Keratinocyte (primary cell): ENCODE measurements at places on chromosomes 1 and 21. TPM values are rescaled to one million over a fixed set of nuclear protein-coding genes. Genes with fewer than 3 reads are reported as not detected.

- H3K27ac ChIP-seq, result no peak overlapping the region
- no peaks in the 10 kb centered on the region for H3K4me1 ChIP-seq
- H3K36me3 ChIP-seq, result peaks cover 7% of the 10 kb centered on the region
- DNase-seq, result no peak
These were observed 57.9 kb downstream of the MIER1 start for GRCh38 chr1:66982561-66983260.

GRCh38 chr21:14259747-14260146 is 43.8 kb downstream of the RBM11 start:
- no peaks in the 10 kb centered on the region for H3K36me3 ChIP-seq
- no peaks in the 10 kb centered on the region for H3K4me1 ChIP-seq
- no peak overlapping the region for H3K27ac ChIP-seq
- H3K27me3 ChIP-seq, result no peaks in the 10 kb centered on the region
- no peak for DNase-seq

Gene NBPF4
- polyA plus RNA-seq, result not detected in 3 replicates

DNA sequence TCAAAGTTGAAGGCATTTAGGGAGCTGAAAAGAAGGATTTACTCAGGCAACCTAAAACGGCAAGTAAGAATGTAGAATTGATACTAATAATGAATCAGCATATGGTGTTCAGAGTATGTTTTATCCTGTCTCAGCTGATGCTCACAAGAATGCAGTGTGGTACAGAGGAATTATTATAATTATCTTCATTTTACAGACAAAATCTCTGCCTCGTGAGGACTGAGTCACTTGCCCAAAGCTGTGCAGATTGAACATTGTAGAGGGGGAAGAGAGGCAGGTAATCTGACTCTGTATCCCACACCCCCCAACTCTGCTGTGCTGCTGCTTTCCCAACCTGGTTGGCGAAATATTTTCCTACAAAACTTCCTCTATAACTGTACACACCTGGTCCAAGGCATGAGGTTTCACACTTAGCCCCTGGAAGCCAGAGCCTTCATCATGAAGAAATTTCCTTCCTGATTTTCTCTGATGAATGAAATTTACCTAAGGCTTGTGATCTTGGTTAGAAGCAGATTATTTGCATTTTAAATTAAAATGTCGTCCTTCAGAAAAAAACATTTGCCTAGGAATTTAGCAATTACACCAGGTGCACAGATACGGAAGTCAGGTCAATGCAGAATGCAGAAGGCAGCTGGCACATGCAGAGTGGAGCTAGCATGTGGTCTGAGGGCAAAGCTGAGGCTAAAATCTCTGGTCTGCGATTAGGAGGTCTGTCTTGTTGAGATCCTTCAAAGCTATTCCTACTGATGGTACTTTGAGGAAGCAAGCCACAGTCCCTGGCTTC is 52.8 kb downstream of the DPT start:
- DNase-seq, result no peak
- no peaks in the 10 kb centered on the region for H3K27me3 ChIP-seq
- no peaks in the 10 kb centered on the region for H3K36me3 ChIP-seq
- H3K4me3 ChIP-seq, result no peak overlapping the region

Gene BCAN
- polyA plus RNA-seq, result not detected in 3 replicates

Gene BNIPL
- 4.6 to 25.8 TPM (median 9.8 TPM) in 3 replicates for polyA plus RNA-seq

DNA sequence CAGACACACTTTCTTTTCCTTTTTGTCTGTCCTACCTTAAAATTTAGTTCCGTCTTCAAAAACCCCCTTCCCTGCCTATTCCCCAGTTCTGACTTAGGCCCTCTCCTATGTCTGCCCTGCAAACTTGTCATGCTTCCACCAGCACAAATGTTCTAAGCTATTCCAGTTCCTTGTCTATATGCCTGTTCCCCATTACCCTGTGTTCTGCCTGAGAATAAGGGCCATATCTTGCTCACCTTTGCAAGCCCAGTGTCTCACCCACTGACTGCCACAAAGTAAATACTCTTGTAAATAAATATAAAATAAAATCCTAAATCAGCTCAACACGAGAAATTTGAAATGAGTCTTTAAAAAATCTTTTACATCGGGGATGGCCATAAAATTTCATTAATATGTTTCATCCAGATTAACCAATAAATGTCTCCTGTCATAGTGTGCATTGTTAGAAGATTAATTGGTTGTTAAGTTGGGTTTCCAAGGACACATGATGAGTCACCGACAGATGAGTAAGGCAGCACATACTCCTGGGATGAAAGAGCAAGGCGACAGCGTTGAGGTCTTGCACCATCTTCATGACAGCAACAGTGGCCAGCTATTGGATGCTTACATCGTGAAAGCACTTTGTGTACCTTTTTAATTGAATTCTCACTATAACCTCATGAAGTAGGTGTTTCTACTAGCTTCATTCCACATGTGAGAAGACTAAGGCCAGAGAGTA is 92.6 kb upstream of the NGF start:
- peaks cover 33% of the 10 kb centered on the region for H3K4me1 ChIP-seq
- H3K27me3 ChIP-seq, result no peaks in the 10 kb centered on the region
- H3K4me3 ChIP-seq, result no peak overlapping the region
- peak; percentile 89 for DNase-seq
- H3K27ac ChIP-seq, result peak overlapping the region; percentile 50
- no peaks in the 10 kb centered on the region for H3K36me3 ChIP-seq

DNA sequence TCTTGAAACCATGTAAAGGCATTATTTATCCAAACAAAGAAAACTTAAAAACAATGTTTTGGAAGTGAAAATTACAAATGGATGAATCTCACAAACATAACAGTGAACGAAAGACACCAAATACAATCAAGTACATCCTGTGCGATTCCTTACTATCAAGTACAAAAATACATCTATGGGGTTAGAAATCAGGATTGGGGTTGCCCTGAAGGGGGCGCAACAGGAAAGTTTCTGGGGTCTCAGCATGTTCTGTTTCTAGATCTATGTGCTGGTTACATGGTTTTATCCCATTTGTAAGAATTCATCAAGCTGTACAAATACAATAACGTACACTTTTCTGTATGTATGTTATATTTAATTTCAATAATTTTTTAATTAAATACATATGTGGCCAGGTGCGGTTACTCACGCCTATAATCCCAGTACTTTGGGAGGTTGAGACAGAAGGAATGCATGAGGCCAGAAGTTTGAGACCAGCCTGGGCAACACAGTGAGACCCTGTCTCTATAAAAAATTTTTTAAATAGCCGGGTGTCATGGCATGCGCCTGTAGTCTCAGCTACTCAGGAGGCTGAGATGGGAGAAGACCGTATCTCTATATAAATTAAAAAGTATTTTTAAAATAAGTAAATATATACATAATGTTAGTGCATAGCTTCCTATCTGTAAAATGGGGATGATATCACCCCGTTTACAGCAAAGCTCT is 121.5 kb upstream of the SOD1 start:
- no peaks in the 10 kb centered on the region for H3K27me3 ChIP-seq
- H3K4me1 ChIP-seq, result peaks cover 2% of the 10 kb centered on the region
- DNase-seq, result no peak
- H3K4me3 ChIP-seq, result no peak overlapping the region

- no peak overlapping the region for H3K4me3 ChIP-seq
- H3K27ac ChIP-seq, result no peak overlapping the region
- no peak for DNase-seq
- H3K4me1 ChIP-seq, result peaks cover 10% of the 10 kb centered on the region
- no peaks in the 10 kb centered on the region for H3K36me3 ChIP-seq
These were observed 78.3 kb downstream of the NIBAN1 start for GRCh38 chr1:184896000-184896399.

GRCh38 chr1:76950306-76950705 is 83.0 kb downstream of the ST6GALNAC5 start:
- DNase-seq, result peak; percentile 28
- H3K27ac ChIP-seq, result no peak overlapping the region
- H3K4me3 ChIP-seq, result no peak overlapping the region
- peaks cover 21% of the 10 kb centered on the region for H3K4me1 ChIP-seq
- no peaks in the 10 kb centered on the region for H3K27me3 ChIP-seq

DNA sequence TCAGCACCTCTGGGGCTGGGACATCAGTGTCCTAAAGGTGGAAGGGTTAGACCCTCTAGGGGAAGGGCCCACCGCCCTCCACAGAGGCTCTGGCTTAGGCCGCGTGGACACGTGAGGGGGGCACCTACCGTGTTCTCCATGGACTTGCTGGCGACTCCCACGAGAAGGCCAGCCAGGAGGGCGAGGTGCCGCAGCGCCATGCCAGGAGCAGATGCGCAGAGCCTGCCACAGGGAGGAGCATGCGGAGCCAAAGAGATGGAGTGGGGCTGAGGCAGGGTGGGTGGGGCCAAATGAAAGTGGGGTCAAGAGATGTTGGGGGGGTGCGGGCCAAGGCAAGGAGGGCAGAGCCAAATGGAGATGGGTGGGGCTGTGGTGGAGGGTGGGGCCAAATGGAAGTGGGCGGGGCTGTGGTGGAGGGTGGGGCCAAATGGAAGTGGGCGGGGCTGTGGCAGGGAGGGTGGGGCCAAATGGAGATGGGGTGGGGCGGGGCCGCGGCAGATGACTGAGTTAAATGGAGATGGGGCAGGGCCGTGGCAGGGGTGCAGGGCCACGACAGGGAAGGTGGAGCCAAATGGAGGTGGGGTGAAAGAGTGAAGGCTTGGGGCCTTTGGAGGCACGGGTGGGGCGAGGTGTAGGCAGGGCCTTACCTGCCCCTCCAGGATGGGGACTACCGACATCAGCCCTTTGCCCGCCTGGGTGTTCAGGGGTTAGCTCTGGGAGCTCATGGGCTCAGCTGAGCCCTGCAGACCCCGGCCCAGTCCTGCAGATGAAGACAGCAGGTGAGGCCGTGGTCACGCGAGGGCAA is 17.4 kb upstream of the RNF223 start:
- no peak for DNase-seq
- no peak overlapping the region for H3K27ac ChIP-seq
- no peaks in the 10 kb centered on the region for H3K4me1 ChIP-seq
- no peak overlapping the region for H3K4me3 ChIP-seq

Gene CRYBG2
- polyA plus RNA-seq, result 6.0 to 15.5 TPM (median 7.9 TPM) in 3 replicates

DNA sequence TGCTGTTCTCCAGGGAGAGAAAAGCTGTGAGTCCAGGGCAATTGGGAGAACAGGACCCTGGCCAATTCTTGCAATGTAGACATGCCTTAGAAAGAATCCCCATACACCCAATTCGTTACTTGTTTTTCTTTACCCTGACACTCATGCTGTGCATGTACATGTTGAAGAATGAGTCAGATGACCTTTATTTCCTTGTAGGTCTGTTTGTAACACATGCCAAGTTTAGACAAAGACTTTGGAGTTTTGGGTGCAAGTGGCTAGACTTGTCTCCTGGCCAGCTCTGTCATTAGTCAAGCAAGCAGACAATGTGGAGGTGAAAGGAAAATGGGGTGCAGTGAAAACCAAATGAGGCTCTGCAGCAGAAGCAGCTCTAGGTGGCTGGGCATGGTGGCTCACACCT is 38.1 kb downstream of the GNPAT start:
- peaks cover 6% of the 10 kb centered on the region for H3K36me3 ChIP-seq
- no peak overlapping the region for H3K4me3 ChIP-seq
- H3K27me3 ChIP-seq, result no peaks in the 10 kb centered on the region
- H3K4me1 ChIP-seq, result peaks cover 8% of the 10 kb centered on the region
- no peak for DNase-seq

DNA sequence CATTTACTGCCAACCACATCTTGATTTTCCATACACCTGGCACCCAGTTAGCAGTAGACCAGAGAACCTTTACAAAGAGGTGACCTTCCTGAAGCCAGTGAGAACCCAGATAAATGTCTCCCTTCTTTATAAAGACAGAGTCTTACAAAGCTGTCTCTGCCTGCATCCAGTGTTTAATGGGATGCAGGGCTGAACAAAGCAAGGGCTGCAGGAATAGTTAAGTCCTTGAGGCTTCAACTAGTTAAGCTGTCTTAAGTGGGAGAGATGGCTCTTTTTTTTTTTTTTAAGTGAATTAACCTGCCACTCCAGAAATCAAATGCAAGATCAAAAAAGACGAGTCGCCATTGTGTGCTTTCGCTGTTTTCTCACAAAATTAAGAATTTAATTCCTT is 1.5 kb downstream of the AHCYL1 start:
- peak overlapping the region; percentile 90 for H3K4me3 ChIP-seq
- peaks cover 42% of the 10 kb centered on the region for H3K4me1 ChIP-seq
- H3K27ac ChIP-seq, result peak overlapping the region; percentile 79
- no peak for DNase-seq
- H3K36me3 ChIP-seq, result no peaks in the 10 kb centered on the region
- no peaks in the 10 kb centered on the region for H3K27me3 ChIP-seq

Gene NFYC
- polyA plus RNA-seq, result 32.4 to 48.5 TPM (median 35.4 TPM) in 3 replicates

Gene CENPF
- polyA plus RNA-seq, result 1.4 to 14.4 TPM (median 13.7 TPM) in 3 replicates

DNA sequence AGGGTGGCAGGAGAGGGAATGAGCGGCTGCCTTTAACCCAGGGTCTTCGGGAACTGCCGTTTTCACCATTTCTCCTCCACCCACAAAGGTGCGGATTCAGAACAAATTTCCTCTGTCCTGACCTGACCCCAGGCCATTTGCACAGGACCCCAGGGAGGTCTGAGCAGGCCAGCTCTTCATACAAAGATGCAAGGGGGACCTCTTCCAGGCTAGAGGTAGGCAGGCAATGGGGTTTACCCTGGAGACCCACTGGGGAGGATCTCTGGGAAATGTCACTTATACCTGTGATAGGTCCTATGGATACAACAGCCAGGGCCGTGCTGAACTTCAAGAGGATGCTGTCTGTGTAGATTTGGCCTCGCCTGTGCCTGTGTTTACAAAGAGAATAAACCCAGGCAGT is 89.7 kb upstream of the VAMP3 start:
- no peak overlapping the region for H3K4me3 ChIP-seq
- no peak overlapping the region for H3K27ac ChIP-seq
- H3K27me3 ChIP-seq, result peaks cover 33% of the 10 kb centered on the region
- DNase-seq, result no peak
- H3K36me3 ChIP-seq, result no peaks in the 10 kb centered on the region

DNA sequence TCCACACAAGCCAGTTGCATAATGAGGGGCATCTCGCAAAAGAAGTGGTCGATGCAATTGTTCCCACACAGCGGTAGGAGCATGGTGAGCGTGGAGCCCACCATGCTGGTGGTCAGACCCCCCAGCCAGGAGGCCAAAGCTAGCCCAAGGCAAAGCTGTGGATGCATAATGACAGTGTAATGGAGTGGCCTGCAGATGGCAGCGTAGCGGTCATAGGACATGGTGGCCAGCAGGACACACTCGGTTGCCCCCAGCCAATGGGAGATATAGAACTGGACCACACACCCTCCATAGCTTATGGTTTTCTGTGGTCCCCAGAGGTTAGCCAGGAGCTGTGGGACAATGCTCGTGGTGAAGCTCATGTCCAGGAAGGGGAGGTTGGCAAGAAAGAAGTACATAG is 4.3 kb downstream of the OR2C3 start:
- no peak for DNase-seq
- no peaks in the 10 kb centered on the region for H3K36me3 ChIP-seq

Gene NECTIN4
- polyA plus RNA-seq, result 6.0 to 19.0 TPM (median 8.6 TPM) in 3 replicates
